Eye (tissue), 1 donor: ENCODE measurements at places on chromosomes 1 and 21.

- no peak for DNase-seq
These were observed 20.9 kb upstream of the SPATC1L start for GRCh38 chr21:46205166-46205565.

- peak; percentile 69 for DNase-seq
These were observed 835 bp downstream of the LRRN2 start for GRCh38 chr1:204684571-204685235.

- DNase-seq, result no peak
These were observed 23.6 kb upstream of the DUSP10 start for GRCh38 chr1:221765527-221765926.

GRCh38 chr1:206693029-206693428, 8.3 kb downstream of the MAPKAPK2 start:
- DNase-seq, result no peak

GRCh38 chr1:238465449-238465848, 574.7 kb upstream of the ZP4 start:
- DNase-seq, result no peak

GRCh38 chr1:29379443-29380073, 143.2 kb downstream of the PTPRU start:
- peak; percentile 58 for DNase-seq

DNA sequence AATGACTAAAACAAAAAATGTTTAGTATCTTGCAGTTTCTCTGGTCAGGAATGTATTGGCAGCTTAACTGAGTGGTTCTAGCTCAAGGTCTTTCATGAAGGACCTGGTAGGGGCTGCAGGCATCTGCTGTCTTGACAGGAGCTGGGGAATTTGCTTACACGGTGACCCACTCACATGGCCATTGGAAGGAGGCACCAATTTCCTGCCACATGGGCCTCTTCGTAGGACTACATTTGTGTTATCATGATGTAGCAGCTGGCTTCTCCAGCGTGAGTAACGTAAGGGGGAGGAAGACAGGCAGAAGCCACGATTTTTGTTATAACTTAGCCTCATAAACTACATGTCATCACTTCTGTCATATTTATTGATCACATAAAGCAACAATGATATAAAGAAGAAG, 376.3 kb downstream of the AMY1C start:
- DNase-seq, result no peak

DNA sequence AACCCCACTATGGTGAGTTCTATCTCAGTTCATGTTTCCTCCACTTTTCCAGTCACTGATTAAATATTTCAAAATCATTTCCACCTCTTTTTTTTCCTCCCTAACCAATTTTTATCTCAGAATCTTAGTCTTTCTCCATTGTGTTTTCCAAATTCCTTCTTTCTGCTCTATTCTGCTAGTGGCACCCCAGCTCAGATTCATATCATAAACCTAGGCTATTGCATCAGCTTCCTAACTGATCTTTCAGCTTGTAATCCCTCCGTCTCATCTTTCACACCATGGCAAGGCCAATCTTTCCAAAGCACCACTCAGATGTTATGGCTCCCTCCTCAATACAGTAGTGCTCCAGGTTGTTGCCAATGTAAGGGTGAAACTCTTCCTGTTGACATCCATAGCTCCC, 631.9 kb downstream of the PLPP3 start:
- DNase-seq, result no peak

DNA sequence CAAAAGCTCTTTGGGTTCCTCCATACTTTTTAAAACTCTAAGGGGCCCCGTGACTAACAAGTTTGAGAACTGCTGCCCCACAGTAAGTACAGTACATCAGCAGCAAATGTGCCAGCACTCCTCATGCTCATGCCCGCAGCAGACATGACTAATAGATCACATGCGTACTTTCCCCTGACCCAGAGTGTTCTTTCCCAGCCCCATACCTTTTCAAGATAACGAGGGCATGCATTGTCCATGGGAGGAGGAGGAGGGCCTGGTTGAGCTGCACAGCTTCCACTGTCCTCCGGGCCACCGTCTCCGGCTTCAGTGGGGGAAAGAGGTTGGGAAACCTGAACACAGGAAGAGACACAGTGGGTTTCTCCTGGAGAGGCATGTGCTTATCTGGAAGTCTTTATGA, 45.5 kb downstream of the DHRS3 start:
- no peak for DNase-seq

DNA sequence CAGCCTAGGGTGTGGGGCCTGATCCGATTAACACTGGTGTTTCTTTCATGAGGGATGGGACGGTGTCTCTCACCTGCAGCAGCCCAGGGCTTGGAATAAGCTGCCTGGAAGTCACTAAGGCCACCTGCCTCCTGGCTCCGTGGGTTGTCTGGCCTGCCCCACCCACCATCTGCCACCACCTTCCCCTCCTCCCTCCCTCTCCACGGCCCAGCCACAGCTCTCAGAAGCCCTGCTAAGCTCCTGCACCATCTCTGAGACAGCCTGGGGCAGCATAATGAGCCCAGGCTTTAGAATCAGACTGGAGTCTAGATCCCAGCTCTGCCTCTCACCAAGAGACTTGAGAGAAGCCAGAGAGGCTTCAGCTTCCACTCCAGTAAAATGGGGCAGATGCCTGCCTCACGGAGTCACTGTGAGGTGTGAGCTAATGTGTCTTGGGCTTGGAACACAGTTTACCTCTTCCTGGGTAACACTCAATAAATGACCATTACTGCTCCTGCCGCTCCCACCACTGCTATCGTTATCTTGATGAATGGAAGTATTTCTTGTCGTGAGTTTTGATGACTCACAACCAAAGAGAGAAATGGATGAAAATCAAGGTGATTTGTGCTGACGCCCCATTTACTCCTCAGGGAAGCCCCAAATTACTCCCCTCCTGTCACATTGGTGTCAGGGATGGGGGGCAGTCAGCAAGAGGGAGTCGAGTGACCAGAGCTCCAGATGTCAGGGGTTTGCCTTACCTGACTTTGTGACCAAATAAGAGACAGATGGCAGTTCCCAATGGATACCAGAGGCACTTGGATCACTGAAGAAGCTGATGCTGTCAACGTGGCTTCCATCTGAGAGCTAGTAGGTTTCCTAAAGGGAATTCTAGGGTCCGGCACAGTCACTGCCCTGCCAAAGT, 23.5 kb upstream of the C1QA start:
- DNase-seq, result peak; percentile 32

DNA sequence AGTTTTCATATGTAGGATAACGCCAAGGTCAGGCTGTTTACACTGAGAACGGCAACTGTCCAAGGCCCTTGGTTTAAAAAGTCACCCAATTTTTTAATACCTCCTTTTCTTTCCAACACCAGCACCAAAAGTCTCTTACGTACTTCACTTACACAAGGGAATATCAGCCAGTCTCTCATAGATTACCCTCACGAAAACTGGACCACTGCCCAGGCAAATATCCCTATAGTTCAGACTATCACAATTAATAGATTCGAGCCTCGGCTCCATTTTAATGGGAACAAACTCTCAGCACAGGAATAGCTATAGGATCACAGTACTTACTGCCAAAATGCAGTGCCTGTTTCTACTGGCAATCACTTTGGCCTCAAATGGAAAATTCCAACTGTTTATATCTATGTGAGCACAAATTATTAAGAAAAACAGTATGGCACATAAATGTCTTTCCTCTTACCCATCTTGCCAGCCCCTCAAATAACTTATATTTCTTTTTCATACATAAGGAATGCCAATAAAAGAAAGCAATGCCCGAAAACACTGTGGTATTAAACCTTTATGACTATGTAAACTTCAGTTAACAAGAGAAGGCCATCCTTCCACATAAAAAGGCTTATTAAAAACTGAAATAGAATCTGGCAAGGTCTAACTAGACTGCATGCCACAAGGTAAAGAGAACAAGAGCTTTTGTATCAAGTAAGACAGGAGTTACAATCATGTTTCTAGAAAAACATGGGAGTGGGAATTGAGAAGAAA, 97.8 kb downstream of the SLC45A1 start:
- DNase-seq, result no peak

DNA sequence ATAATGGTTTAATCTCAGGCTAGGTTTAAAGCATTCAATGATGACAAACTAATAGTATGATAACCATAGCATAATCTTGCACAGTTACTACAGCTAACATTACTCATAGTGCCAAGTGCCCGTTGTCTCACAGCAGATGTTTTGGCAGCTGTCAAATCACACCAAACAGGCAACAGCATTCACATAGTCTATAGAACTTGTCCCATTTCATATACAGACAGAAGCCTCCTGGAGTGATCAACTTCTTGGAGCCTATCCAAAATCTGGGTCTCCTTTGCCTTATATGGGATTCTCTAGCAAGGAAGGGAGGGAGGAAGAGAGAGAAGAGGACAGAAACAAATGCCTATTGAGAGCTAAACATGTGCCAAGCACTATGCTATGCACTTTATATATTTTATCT, 250.6 kb upstream of the ZP4 start:
- DNase-seq, result no peak

GRCh38 chr1:230113235-230113592, 46.2 kb downstream of the GALNT2 start:
- no peak for DNase-seq

- DNase-seq, result no peak
These were observed 24.4 kb upstream of the BCAR3 start for GRCh38 chr1:93705892-93706500.

GRCh38 chr1:245026247-245026646, 128.5 kb upstream of the KIF26B start:
- DNase-seq, result no peak

GRCh38 chr21:26916799-26917198, 50.1 kb downstream of the ADAMTS5 start:
- DNase-seq, result no peak

DNA sequence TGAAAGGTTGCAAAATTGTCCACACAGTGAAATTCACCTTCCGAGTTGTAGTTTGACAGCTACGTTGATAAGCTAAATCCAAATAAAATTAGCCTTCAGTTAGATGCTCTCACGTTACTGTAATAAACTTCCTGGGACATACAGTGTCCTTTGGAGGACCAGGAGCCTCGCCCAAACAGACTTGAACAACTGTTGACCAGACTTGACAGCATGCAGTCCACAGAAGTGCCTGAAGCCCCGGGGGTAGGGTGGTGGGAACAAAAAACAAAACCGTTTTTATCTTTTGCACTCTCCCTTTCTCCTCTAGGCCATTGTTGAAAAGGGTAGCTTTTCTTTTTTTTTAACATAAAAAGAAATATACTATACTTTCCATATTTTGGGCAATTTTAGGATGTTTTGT, 172.8 kb upstream of the SAMSN1 start:
- no peak for DNase-seq

DNA sequence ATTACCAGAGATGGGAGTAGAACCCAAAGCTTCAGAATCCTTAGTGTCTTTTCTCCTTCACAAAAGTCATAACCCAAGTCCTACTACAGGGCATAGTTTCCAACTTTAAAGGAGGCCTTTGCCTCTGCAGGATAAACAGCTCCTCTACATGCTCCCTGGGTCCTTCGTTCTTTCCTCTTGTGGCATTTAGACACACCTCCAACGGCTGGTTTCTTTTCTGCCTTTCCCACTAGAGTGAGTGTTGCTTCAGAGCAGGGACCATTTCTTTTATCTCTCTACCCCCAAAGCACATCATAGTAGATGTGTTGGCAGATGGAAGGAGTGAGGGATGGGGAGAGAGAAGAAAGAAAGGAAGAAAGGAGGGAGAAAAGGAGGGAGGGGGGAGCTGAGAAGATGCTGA, 144.7 kb upstream of the SPATA6 start:
- no peak for DNase-seq

DNA sequence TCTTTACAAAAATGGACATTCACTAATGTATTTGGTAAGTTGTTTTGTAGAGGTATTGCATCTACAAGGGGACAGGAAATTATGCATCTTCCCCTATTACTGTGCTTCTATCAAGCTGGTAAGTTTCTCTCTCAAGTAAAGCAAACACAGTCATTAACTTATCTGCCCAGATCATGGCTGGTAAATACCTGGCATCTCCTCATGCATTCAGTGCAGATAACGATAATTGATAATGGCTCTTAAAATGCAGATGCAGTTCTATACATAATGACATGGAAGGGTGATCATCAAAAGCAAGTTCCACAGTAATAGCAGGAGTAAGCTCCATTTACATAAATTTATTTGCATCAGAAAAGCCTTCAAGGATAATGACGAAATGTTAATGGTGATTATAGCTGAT, 122.4 kb downstream of the SIPA1L2 start:
- no peak for DNase-seq

DNA sequence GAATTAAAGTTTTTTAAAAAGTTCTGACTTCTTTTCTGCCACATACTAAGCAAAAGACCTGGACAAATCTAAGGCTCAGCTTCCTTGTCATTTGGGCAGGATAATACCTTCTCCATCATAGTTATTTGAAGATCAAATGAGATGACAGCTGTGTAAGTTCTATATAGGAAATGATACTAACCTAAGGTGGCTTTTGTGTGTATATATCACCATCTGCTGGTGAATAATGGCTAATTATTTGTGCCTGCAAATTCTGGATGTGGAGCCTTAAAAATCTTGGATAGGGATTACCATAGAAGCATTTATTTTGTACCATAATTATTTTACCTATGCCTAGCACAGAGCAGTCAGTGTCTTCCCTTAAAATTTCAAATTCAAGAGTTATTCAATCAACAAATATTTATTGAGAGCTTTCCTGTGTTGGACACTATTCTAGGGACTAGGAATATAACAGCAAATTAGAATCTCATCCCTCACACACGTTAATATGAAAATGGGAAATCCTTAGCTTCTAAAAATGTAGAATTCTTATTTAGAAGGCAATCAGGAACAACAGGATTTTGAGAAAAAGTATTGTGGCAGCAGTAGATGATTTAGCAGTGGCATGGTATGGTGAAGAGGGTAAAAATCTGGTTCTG, 89.8 kb downstream of the TMEM200B start:
- peak; percentile 73 for DNase-seq

- no peak for DNase-seq
These were observed 58.2 kb upstream of the SPAG17 start for GRCh38 chr1:118243269-118243668.

GRCh38 chr1:177849579-177850290, 120.1 kb downstream of the SEC16B start:
- DNase-seq, result peak; percentile 71

DNA sequence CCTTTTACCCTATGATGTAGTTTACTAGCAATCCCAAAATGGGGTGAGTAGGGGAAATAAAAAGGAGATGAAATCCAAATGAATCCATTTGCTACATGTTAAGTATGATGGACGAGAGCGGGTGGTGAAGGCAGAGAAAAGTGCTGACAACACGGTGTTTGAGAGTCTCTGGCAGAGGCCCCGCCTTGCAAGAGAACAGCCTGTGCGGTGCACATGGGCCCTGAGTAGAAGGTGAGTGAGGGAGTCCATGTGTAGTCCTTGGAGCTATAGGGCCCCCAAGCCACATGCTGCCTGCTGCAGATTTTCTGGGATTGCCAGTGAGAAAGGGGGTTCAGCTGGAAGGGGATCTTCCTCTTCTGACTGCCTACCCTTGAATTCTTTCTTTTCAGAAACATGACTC, 177.1 kb downstream of the TNR start:
- DNase-seq, result no peak

GRCh38 chr1:23392125-23392855, 22.7 kb upstream of the ZNF436 start:
- DNase-seq, result no peak
